ENCODE measurements at places on chromosomes 1 and 21. TPM values are rescaled to one million over a fixed set of nuclear protein-coding genes. Genes with fewer than 3 reads are reported as not detected.
A peak's percentile ranks its signal among the peaks of the same experiment; 100 is the strongest.

DNA sequence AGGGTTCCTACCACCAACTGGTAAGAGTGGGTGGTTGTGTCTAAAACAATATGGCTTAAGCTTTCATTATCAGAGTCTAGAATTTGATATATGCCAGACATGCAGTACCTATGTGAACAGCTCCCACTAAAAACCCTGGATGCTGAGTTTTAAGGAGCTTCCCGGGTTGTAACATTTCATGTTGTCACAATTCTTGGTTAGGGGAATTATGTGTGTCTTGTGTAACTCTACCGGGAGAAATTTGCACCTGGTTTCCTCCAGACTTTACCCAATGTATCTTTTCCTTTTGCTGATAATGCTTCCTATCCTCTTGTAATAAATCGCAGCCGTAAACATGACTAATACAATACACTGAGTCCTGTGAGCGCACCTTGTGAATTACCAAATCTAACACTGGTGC, 48.3 kb downstream of the ARID4B start:
- DNase-seq = no peak

DNA sequence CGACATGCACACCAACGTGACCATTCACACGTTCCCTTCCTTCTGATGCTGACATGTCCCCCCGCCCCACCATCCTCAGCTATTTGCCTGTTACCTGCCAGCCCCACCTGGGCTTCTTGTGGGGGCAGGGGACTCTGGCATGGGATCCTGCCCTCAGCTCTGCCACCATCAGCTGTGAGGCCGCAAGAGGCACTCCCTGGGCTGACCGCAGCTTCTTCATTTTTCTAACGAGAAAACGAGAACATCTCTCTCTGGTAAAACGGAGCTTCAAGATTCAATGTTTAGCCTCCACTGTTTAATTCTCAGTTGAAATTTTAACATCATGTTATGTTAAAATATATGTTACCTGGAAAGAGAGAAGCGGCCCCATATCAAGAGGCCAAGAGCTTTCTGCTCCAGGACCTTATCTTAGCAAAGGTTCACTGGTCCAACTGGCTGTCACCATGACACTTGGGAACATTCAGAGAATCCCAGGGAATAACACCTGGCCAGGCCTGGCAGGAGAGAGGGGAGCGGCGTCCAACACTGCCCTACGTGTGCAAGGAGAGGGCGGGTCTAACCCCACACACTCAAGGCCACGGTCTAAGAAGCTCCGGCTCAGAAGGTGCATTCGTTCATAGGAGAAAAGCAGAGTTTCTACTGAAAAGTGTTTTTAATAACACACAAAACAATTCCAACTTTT, 51.3 kb downstream of the HLCS start:
- DNase-seq = no peak

LCE3D gene
- 57.5 TPM for total RNA-seq

TSEN15 gene
- 18.4 TPM for total RNA-seq

SLC37A1 gene
- total RNA-seq = 11.8 TPM

DNA sequence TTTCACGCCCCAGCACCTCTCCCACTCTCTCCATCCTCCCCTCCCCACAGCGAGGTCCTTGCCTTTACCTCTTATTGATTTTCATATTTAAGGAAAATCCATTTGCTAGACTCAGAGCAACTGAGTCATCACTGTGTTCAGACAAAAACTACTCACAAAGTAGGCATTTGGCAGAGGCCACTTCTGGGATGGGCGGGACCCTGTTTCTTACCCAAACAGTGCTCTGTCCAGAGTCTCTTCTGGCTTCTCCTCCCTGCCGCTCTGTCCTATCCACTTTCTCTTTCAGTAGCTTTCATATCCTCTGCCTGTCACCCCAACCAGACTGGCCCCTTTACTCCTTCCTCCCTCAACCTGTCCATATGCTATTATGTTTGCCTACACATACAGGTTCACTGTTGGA, 2.4 kb upstream of the NAV1 start:
- no peak for DNase-seq

- DNase-seq = no peak
Observed at GRCh38 chr1:214270097-214270650, 10.8 kb upstream of the SMYD2 start.

TMEM52 gene
- total RNA-seq = 5.9 TPM

DNA sequence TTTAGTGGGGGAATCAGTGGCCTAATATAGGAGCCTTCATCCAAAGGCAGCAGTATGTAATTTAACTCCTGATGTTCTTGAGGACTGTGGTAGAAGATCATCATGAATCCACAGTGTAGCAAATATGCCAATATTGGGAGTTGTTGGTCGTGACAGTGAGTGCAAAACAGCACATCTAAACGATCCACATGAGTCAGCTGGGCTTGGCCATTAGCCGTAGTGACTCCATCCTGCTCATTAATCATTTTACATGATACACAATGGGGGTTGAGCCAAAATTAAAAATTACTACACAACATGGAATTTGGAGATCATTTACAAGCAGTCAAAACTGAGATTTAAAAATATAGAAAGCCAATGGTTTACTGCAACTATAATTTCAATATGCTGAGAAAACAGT, 653.9 kb upstream of the CAMK1G start:
- no peak for DNase-seq

GRCh38 chr1:3902111-3902511, 2.0 kb upstream of the C1orf174 start:
- no peak for DNase-seq

DNA sequence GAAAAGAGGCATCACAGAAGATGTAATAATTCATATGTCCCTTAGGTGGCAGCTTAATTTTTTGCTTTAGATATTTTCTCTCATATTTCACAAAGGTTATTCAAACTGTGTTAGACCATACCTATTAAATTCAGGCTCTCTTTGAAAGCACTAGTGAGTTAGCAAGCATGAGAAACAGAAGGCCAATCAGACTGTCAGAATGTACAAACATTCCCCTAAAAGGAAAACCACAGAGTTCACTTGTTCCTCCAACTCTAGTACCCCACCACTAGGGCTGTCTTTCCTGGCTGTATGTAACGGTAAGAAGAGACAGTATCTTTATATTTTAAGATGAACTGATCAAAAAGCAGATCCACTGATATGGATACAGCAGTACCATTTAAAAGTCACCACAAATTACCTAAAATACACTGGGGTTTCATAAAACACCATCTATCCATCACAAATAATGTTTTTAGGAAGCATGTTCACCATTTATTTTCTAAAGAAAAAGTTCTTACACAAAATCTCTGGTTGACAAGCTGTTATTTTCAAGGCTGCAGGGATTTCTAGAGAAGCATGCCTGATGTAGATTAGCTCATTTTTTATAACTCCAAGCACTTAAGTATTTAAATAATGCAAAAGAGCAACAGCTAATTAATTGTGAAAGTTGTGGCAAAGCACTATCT, 1.8 kb downstream of the ARPC5 start:
- no peak for DNase-seq

DNA sequence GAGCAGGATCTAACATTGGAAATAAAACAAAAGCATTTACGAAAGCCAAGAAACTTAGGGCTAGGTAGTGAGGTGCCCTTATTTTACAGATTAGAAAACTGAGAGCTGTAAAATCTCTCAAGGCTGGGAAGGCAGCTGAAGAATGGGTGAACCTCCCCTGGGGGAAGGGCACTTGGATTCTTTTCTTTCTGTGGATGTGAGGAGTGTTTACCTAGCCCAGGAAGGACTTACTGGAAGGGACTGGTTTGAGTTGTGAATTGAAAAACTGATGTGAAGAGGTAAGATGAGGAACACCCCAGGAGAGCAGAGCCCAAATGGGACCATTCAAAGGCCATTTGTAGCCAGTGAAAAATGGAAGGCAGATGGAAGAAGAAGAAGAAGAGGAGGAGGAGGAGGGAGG, 74.7 kb upstream of the NGF start:
- DNase-seq = no peak

GRCh38 chr1:231163830-231164427, 2.1 kb downstream of the TRIM67 start:
- DNase-seq = no peak

DNA sequence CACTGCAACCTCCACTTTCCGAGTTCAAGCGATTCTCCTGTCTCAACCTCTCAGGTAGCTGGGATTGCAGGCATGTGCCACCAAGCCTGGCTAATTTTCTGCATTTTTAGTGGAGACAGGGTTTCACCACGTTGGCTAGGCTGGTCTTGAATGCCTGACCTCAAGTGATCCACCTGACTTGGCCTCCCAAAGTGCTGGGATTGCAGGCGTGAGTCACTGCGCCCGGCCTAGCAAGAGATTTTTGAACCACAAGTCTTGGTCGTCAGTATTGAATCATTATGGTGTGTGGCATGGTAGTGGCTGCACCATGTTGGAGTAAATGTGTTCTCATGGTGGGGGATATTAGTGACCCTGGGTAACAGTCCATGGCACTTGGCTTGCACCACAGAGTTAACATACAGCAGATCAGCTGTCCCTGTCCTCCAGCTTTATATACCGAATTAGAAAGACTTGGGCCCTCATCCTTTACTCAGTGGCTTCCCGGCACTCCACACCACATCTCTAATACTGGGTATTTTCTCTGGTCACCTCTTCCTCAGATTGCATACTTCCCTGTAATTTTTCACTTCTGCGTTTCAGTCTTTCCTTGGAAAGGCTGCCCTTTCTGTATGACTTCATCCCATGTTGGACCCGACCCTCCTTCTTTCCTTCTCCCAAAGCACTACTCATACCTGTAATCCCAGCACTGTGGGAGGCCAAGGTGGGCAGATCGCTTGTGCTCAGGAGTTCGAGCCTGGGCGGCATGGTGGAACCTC, 25.1 kb downstream of the AK4 start:
- no peak for DNase-seq

DNA sequence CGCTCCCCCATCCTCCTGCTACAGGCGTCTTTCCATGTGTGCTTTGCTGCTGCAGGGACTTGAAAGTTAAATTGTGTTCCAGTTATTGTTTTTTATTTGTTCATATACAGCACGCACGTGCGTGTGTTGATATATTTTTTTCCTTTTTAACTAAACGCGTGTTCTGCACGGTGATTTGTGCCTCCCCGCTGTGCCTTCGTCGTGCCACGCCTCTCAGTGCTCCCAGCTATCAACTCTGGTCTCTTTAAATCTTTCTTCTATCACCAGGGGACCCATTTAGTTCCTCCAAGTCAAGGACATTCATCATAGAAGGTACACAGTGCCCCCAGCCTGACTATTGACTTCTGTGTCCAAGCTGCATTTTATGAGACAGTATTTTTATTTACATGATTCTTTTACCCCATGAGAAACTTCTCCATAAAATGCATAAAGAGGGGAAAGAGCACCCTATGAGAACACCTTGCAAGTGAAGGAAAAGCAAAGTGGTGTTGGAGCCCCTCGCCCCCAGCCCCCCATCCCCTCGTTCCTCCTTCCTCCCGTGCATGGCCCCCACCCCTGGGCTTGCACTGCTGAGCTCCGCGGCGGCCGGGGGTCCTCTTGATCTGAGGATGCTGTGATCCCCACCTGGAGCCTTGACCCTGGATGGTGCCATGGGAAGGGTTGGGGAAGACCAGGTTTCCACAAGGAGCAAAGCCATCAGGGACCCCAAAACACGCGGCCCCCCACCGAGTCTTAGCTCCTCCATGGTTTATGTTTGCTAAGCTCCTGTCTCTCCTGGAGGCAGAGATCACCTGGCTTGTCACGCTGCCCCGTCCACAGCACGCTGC, 45.5 kb downstream of the KCNAB2 start:
- DNase-seq = no peak

TPTE gene
- total RNA-seq = not detected

B3GALT2 gene
- total RNA-seq = 0.49 TPM

FCRL2 gene
- total RNA-seq = not detected

KRTAP12-2 gene
- total RNA-seq = not detected

- DNase-seq = no peak
Observed at GRCh38 chr21:31258073-31258472, 86.0 kb downstream of the TIAM1 start.

GRCh38 chr1:37875833-37876232, 16.4 kb upstream of the MTF1 start:
- no peak for DNase-seq

GRCh38 chr1:94931254-94931841, 4.4 kb upstream of the CNN3 start:
- DNase-seq = no peak

S100A10 gene
- total RNA-seq = 176 TPM

GRCh38 chr1:78949227-78949626, 57.3 kb downstream of the ADGRL4 start:
- no peak for DNase-seq

OR2T5 gene
- not detected for total RNA-seq

GRCh38 chr1:247173431-247173830, 1.6 kb upstream of the ZNF124 start:
- DNase-seq = no peak

DNA sequence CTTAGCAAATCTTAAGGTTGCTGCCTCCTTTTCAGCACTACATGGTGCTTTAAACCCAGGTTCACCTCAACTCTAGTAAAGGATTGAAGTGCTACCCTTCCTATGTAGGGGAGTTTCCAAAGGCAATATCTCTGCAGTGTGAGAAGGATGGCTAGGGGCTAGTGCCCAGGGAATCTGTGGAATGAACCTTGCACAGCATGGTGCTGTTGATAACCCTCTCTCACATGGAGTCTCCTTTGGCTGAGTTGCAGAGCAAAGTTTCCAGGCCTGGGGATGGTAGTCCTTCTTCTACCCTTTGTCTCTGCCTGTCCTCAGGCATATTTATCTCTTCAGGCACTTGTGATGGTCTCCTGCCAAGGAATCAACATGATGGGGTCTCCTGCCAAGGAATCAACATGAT, 59.4 kb downstream of the AXDND1 start:
- DNase-seq = no peak

DNA sequence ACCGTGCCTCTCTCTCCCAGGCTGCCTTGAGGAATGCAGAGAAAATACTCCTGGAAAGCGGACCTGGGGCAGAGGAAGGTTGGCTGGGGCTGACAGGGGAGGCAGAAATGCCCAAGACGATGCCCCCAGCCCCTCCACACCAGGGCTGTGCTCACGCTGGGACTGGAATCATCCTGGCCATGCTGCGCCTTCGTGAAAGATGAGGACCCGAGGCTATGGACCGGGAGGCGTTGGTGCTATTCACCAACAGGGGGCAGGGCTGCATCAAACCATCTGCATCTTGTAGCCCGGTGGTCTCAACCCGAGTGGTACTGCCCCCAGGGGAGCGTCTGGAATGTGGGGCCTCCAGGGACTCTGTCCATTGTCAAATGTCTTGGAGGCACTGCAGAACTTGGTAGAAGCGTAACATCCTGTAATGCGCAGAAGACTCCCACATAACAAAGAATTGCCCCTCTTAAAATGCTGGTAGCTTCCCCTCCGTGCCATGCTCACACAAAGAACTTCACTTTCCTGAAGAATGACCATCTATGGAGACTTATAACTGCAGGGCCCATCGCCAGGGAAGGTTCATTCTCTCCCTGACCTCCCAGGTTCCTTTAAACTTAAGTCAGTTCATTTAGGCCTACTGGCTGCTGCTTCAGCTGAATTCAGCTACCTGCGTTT, 251.2 kb downstream of the RRAGC start:
- peak; percentile 40 for DNase-seq

- no peak for DNase-seq
Observed at GRCh38 chr1:37631036-37631435, 3.7 kb downstream of the RSPO1 start.
